ENCODE measurements at places on chromosomes 6 and 20. TPM values are rescaled to one million over a fixed set of nuclear protein-coding genes. Genes with fewer than 3 reads are reported as not detected.

The ZNF334 gene
- not detected for total RNA-seq

The KIAA1586 gene
- total RNA-seq, result 25.7 TPM

The SLC52A3 gene
- not detected for total RNA-seq

The BTN1A1 gene
- 1.0 TPM for total RNA-seq

The SMOC2 gene
- not detected for total RNA-seq

The IL20RA gene
- not detected for total RNA-seq

The TPD52L1 gene
- total RNA-seq, result not detected

The OPRM1 gene
- total RNA-seq, result not detected

The HCRTR2 gene
- not detected for total RNA-seq

The TBX18 gene
- not detected for total RNA-seq

DNA sequence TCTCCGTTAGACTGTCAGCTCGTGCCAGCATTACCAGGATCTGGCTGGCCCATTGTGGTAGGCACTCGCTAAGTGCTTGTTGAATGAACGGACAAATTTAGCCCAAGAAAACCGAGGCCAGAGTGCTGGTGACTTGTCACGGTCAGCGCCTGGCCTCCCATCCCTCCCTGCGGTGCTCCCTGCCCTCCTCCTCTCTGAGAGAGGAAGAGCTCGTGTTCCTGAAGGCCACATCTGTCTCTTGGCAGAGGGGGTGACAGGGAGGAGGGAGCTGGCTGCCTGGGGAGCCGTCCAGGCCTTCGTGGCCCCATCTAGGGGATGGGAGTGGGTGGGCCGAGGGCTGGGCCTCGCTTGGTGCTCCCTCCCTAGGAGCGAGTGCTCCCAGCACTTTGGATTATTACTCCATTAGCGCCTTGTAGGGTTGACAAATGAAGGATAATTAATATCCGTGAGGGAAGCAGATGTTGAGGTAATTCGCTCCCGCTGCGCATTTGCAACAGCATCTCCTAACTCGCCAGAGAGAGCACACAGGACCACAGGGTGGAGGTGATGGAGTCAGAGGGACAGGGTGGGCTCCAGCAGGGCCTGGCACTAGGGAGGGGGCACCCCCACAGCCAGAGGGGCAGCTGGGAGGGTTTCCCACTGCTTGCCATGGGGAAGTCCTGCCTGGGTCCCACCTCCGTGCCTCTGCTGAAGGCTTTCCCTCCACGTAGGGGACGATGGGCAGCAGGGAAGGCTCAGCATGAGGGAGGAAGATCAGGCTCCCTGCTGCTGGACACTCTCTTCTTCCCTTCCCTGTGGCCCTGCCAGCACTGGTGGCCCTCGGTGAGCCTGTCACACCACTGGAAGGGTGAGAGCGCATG, 37.0 kb downstream of the VSTM2L start:
- no peak for DNase-seq

DNA sequence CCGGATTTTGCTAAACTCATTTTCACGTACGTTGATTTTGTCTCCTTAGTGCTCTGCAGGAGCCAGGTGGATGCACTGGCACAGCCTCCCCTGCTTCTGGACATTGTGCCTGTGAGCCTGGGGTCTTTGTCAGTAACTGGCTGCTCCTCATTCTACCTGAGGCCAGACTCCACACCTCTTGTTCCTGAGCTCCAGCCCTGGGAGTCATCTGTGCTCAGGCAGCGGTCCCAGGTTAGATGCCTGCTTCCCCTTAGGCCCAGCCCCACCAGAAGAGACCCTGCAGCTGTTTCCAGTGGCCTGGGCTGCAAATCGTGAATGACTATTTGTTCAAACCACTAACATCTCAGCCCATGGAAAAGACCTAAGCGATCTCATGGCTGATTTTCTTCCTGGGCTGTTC, 129.1 kb downstream of the ERMARD start:
- no peak for DNase-seq

GRCh38 chr6:118706702-118707101, 55.3 kb upstream of the CEP85L start:
- DNase-seq, result no peak

DNA sequence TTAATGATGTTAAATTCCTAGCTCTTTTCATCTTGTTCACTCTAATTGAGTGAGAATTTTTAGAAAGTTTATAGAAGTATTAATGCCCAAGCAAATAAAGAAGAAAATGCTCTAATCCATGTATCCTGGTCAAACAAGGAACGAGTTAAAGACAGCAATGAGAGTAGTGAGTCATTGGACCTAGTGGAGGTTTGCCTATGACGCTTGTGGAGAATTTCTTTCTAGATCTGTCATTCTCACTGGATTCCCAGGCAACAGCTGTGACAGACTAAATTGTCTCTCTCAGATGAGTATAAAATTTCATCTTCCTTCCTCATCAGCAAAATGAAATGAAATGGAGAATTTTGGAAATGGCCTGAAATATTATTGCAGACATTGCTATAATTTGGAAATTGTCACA, 127.9 kb downstream of the COL19A1 start:
- no peak for DNase-seq

- DNase-seq, result peak; percentile 46
These were observed 123.1 kb downstream of the OLIG3 start for GRCh38 chr6:137370871-137371633.

DNA sequence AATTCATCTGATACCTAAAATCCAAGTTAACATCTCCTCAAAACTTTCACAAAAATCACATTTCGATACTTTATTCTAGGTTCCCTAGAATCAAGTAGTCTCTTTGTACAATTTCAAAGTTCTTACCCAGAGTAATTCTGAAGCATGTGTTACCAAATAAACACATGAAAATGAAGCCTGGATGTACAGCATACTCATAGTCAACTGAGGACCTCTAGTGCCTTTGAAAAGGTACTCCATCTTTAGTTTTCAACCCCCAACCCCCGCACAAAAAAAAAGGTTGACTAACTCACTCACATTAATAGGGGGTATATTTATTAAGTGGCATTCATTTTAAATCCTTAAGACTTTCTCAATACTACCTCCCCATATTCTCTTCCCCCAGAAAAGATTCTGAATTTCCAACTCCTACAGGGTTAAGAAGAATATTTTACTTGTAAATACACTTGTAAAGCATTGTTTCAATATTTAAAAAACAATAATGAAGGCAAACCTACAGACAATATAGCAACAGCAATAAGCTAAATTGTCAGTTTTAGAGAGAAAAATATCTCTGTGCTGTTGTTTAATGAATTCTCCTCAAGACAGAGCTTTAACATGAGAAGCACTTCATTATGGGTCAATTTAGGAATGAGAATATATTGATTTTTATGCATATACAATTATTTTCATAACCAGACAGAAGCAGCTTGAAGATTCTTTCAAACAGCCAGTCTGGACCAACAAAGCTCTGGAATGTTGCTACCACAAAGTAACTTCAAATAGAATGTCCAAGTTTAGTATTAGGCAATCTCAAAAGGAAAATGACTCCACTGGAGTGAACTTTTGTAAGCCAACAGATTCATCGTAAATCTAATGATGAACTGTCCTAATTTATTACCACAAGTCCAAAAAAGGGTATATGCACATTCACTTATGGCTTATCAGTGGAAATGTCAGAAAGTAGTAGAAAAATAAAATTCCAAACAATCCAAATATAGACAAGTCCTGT, 3.3 kb downstream of the PLN start:
- peak; percentile 51 for DNase-seq

- DNase-seq, result no peak
These were observed 11.7 kb downstream of the TSPYL1 start for GRCh38 chr6:116267836-116268588.

DNA sequence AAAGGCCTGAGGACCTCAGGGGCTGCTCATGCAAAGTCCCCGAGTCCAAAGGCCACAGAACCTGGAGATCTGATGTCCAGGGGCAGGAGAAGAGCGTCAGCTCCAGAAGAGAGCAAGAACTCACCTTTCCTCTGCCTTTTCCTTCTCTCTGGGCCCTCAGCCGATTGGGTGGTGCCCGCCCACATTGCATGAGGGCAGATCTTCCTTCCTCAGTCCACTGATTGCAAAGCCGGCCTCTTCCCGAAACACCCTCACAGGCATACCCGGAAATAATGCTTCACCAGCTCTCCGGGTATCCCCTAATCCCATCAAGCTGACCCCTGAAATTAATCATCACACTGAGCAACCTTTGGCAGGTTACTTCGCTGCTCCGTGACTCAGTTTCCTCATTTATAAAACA, 33.4 kb downstream of the SPDEF start:
- no peak for DNase-seq

DNA sequence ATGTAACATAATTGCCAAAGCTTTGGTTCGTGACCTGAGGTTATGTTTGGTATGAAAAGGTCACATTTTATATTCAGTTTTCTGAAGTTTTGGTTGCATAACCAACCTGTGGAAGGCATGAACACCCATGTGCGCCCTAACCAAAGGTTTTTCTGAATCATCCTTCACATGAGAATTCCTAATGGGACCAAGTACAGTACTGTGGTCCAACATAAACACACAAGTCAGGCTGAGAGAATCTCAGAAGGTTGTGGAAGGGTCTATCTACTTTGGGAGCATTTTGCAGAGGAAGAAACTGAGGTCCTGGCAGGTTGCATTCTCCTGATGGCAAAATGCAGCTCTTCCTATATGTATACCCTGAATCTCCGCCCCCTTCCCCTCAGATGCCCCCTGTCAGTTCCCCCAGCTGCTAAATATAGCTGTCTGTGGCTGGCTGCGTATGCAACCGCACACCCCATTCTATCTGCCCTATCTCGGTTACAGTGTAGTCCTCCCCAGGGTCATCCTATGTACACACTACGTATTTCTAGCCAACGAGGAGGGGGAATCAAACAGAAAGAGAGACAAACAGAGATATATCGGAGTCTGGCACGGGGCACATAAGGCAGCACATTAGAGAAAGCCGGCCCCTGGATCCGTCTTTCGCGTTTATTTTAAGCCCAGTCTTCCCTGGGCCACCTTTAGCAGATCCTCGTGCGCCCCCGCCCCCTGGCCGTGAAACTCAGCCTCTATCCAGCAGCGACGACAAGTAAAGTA, 547 bp upstream of the ESR1 start:
- no peak for DNase-seq

DNA sequence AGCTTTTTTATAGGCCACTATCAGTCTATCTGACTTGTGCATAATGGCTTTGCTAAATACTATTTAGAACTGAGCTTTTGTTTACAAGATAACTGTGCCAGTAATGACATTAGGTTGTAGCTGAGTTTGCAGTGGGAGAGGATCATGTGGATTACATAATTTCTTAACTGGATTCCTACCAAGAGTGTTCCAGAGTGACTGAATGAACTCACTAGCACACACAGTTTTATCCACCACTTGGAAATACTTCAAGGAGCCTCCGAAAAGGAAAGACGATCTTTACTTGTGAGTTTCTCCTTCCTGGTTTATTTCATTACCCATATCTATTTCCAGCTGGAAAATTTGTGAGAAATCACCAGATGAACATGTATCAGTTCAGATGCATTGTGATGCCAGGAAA, 10.9 kb upstream of the SYNE1 start:
- no peak for DNase-seq

DNA sequence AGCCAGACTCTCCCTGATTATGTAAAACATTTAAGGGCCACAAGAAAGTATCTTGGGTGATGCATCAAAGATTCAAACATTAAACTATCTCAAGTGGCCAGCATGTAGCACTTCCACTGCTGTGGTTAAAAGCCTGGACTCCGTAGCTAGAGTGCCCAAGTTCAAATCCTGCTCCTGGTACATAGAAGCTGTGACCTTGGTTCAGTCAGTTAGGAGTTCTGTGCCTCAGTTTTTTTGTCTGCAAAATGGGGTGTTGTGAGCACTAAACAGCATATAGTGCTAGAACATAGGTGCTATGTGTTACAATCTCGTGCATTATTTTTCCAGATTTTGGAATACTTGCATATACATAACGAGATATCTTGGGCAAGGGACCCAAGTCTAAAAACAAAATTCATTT, 68.7 kb downstream of the PSMG4 start:
- no peak for DNase-seq

- no peak for DNase-seq
These were observed 256.7 kb downstream of the PKHD1 start for GRCh38 chr6:51830666-51831065.

GRCh38 chr20:58700121-58700821, 7.7 kb downstream of the NPEPL1 start:
- no peak for DNase-seq

GRCh38 chr20:48897305-48898010, 24.1 kb upstream of the ARFGEF2 start:
- peak; percentile 64 for DNase-seq

DNA sequence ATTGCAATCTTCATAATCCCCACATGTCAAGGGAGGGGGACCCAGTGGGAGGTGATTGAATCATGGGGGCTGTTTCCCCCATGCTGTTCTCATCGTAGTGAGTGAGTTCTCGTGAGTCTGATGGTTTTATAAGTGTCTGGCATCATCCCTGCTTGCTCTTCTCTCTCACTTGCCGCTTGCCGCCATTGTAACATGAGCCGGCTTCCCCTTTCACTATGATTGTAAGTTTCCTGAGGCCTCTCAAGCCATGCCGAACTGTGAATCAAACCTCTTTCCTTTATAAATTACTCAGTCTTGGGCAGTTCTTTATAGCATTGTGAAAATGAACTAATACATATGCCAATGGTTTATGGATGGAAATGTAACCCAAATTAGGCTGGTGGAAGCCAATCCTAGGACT, 109.4 kb upstream of the AKAP12 start:
- no peak for DNase-seq

DNA sequence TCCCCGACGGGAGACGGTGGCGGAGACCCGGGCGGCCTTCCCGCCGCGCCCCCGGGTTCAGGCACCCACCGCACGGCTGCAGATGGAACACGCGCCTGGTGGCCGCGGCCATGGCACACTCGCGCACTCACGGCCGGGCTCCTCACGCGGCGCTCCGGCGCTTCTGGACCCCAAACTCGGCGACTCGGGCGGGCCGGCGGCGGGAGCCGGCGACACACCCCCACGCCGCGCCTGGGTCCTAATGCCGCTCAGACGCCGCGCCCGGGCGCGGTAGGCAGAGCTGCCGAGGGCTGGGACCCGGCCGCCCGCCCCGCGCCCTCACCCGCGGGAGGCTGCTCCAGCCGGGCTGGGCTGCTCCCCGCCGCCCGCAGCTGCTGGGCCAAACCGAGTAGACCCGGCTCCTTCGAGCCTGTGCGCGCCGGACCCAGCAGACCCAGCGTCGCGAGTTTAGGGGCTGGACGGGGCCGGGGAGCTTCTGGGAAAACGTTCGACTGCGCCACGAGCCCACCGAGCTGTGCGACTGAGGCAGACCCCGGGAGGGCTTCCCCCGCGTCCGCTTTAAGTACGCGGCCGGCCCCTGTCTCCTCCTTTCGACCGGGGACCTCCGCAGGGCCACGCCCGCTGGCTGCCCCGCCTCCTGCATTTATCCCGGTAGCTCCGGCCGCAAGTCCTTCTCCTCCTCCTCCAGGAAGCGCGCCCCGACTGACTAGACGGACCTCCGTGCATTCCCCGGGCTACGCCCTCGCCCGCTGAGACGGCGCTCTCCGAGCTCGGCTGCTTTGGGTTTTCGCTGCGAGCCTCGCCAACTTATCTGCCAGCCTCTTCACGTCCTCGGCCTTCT, at the start of gene SLC4A11:
Gene SLC4A11 (minus strand): TSS at position 165 of the 841 bp plus-strand sequence. CDS start 53 bp downstream, at position 112.
- peak; percentile 68 for DNase-seq

- DNase-seq, result no peak
These were observed 1.8 kb upstream of the JARID2 start for GRCh38 chr6:15243910-15244619.

- DNase-seq, result no peak
These were observed 44.6 kb downstream of the TULP4 start for GRCh38 chr6:158356586-158357546.

Data from OCI-LY7 (cell line).